Cortex of kidney (tissue), 1 donor: ENCODE measurements at places on chromosomes 3 and 15.

DNA sequence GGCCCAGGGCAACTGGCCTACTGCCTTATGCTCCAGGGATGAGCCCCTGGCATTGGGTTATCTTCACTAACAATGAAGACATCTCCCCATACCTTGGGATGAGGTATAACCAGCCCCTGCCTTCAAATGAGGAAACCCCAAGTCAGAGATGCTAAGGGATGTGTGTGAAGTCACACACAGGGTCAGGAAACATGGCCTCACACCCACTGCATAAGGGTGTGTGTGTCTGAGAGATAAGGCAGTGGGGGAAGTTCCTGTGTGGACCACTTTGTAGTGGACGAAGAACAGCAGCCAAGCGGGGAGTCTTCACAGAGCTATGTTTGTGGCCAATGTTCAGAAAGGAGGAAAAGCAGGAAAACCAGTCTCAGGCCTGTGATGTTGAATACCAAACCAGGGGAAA is 10.5 kb downstream of the ELP6 start:
- no peak for DNase-seq

DNA sequence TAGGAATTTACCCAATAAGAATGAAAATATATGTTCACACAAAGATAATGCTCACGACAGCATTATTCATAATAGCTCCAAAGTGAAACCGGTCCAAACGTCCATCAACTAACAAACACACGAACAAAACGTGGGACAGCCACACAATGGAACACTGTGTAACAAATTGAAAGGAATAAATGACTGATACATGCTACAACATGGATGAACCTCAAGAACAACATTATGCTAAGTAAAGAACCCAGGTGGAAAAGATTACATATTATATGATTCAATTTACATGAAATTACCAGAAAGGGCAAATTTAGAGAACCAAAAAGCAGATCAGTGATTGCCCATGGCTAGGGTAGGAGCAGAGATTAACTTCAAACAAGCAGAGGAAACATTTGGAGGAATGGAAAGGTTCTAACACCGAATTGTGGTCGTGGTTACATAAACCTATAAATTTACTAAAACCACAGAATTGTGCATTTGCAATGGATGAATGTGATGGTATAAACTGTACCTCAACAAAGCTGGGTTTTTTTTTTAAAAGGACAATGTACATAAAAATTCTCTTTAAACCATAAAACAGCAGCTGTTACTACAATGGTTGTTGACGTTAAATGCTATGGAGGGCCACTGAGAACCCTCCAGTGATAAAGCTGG is 76.3 kb downstream of the XXYLT1 start:
- DNase-seq, result no peak

GRCh38 chr15:99568625-99569352 is 3.0 kb downstream of the MEF2A start:
- no peak for DNase-seq

DNA sequence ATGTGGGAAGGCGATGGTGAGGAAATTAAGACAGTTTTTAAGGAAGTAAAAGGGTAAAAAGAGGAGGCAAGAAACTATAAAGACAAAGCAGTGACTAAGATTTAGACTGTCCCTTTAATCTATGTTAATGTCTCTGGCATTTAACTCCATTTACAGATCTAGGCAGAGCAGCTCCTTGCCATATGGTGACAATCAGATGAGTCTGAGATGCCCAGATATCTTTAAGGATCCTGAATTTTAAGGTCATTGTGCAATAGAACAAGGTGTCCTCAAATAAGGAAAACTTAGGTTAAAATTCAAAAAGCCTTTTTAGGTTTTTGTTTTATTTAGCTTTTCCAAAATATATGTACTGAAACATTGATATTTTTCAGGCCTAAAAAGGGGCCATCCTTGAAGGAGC is 24.1 kb downstream of the RASGRP1 start:
- no peak for DNase-seq

- DNase-seq, result no peak
These were observed 645.8 kb upstream of the NR2F2 start for GRCh38 chr15:95684693-95685115.

GRCh38 chr15:96093063-96093462 is 237.4 kb upstream of the NR2F2 start:
- DNase-seq, result no peak

GRCh38 chr3:139355476-139355875 is 11.7 kb downstream of the MRPS22 start:
- no peak for DNase-seq

DNA sequence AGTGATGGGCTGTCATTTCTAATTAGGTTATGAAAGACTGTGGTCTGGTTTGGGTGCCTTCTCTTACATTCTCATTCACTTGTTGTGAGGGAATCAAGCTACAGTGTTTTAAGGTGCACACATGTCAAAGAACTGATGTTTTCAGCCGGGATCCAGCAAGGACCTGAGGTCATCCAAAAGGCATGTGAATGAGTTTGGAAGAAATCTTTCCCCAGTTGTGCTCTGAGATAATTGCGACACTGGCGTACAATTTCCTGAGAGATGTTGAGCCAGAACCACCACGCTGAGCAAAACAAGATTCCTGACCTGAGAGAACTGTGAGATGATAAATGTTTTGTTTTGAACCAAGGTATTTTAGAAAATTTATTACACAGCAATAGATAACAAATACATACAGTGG is 295.3 kb upstream of the SLITRK3 start:
- DNase-seq, result no peak

GRCh38 chr3:37243820-37244748 is 69.7 kb upstream of the LRRFIP2 start:
- DNase-seq, result no peak

DNA sequence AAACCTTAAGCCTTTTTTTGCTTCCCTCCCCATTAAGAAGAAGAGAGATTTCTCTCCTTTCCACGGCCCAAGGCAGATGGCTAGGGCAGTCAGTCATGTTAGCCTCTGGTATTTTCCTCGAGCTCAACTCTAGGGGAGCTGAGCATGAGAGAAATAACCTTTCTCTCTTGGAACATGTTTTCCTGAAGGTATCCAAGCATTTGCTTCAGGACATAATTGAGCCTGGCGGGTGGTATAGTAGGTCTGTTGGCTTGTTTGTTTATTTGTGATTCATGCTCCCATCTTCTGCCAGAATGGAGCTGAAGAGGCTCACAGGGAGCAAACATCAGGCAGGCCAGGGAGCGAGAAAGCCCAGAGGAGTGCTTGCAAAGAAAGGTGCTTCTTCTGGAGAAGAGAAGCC is 102.5 kb downstream of the MESD start:
- no peak for DNase-seq

DNA sequence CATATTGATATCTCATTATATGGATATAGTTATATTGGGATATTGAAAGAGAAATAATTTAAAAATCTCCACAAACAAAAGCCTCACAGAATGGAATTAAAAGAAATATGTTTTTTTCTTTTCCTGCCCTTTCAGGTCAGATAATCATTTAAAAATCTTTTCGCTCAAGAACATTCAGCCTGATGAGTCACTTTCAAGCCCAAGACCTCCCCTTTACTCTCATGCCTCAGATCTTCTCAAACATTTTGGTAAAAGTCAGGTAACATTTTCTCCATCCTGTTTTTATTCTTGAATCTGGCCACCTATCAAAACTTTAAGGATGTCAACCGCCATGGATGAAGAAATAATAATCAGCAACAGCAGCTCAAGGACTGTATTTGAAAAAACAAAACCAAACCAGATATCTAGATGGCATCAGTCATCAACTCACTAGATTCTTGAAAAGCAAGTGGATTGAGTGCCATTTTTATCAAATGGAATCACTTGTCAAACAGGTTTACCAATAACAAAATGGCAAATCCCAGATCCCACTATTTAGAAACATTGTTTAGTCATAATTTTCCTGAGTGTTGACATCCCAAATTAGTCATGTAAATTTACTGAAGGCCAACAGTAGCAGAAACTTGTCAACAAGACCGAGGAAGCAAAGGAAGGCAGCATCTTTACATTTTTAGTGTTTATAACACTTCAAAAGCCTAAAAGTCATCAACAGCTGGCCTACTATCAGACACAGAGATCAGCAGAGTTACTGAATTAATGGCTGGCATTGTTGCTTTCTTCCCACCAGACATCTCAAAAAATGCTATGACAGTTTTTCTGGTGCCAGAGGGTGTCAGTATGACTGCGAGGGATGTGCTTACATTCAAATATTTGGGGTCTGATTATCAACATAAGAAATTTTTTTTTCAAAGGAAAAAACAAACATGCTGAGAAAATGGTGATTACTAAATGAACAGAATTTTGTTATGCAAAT is 444.7 kb downstream of the MAGI1 start:
- DNase-seq, result no peak

DNA sequence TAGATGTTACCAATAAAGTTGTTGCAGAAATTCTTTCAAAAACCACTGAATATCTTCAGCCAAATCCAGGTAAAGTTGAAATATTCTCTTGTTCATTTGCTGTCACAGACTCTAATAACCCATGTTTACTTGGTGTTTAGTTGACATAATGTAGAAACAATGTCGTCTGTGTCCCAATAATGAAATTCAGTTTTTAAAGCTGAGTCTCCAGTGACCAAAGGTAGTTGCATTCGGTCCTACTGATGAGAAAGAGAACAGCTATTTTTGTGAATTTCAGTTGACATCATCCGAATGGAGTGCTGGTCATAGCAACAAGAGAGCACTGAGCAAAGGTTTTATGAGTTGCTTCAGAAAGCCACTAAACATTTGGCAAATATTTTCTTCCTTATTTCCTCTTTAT is 88.8 kb upstream of the ADAMTSL3 start:
- no peak for DNase-seq

- DNase-seq, result no peak
These were observed 1.0 kb upstream of the UBL7 start for GRCh38 chr15:74461847-74462511.

DNA sequence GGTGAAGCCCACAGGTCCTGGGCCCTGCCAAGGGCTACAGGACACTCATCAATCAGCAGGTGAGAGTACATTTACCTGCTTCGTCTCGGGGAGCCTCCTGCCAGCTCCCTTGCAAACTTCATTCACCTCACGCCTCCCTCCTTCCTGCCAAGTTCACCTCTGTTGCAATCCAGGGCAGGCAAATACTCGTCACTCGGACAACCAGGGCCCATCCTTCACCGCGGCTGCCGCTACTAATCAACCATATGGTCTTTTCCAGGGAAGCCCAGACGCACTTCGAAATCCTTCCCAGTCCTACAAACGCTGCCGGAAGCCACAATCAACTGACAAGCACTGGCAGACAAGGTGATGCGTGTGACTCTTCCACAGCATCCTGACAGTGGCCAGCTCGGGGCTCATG is 200.7 kb upstream of the NSMCE3 start:
- no peak for DNase-seq

DNA sequence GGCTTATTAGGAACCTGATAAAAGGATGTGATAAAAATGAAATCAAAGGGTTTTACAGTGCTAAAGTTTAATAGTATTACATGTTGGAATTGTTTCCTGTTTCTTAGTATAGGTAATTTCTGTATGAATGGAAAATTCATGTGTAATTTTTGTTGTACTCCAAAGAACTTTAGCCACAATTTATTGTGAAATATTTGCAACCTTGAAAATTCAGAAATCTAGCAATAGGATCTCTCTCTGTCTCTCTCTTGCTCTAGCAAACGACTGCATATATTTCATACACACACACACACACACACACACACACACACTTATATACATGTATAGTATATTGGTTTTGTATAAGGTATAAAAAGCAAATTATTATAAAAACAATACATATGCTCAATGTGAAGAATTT is 59.6 kb downstream of the PIAS1 start:
- DNase-seq, result no peak

GRCh38 chr15:71109130-71109529 is 6.1 kb upstream of the THSD4 start:
- DNase-seq, result no peak

- no peak for DNase-seq
These were observed 510.3 kb downstream of the EPHA3 start for GRCh38 chr3:89617706-89618105.

DNA sequence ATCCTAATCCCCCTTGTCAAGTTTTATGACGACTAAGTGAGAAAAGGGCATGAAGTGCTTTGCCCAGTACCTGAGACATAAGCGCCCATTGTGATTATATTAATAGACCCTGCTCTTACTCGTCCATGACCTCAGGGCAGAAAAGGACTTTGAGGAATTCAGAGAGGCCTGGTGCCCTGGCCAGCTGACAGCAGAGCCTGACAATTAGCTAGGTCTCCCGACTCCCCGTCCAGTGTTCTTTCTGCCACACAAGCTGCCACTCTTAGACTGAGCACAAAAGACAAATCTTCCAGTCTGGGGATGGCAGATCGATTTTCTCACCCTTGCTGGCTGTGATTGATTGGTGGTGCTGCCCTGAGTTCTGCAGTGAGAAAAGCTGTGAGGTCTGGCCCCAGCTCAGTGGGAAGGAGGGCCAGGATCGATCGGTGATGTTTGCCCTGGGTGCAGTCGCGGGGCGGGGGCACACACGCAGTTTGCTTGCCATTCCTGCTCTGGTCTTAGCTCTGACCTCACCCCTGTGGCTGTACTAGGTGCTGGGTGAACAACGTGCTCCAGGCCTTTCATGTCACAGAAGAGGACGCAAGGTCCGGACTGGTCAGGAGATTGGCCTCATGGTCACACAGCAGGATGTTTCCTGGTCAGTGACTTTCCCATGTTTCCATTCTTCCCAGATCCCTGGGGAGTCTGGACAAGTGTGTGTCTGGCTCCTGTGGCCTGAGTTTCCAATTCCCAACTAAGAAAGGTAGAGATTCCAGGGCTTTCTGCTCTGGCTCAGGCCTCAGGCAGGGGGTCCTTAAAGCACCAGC is 67.4 kb upstream of the TLE3 start:
- no peak for DNase-seq

- no peak for DNase-seq
These were observed 11.0 kb upstream of the ADCY5 start for GRCh38 chr3:123459862-123460261.

- no peak for DNase-seq
These were observed 28.7 kb upstream of the PLOD2 start for GRCh38 chr3:146189519-146190173.

- no peak for DNase-seq
These were observed 29.1 kb upstream of the ABHD10 start for GRCh38 chr3:111949712-111950111.

GRCh38 chr3:108838436-108838835 is 15.8 kb downstream of the TRAT1 start:
- DNase-seq, result no peak

GRCh38 chr3:194931347-194931746 is 245.7 kb downstream of the FAM43A start:
- DNase-seq, result no peak

DNA sequence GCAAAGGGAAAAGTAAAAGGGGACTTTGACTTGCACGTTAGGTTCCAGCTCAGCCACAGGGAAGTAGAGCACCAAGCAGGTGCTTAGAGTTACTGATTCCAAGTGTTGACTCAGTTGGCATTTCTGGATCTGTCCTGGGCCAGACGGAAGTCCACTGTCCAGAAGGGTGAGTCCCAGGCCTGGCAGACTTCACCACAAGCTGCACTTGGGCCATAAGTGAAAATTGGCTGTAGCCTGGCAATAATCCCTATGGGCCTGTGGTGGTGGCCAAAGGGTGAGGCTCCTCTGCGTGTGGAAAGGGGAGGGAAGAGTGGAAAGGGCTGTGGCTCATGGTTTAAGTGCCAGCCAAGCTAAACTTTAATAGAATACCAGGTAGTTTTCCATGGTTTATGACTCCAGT is 121.5 kb downstream of the DTWD1 start:
- no peak for DNase-seq

GRCh38 chr3:16262174-16262573 is 2.6 kb downstream of the DPH3 start:
- DNase-seq, result no peak

- no peak for DNase-seq
These were observed 60.3 kb downstream of the MAP6D1 start for GRCh38 chr3:183764847-183765731.
